ENCODE measurements at places on chromosomes 7 and 10. TPM values are rescaled to one million over a fixed set of nuclear protein-coding genes. Genes with fewer than 3 reads are reported as not detected.

Gene MAPK8
- total RNA-seq: 43.6 TPM

Gene RPEL1
- 0.17 TPM for total RNA-seq

Gene KDM7A
- 0.47 TPM for total RNA-seq

Gene GIMAP8
- total RNA-seq: not detected

Gene CHPF2
- total RNA-seq: 37.8 TPM

Gene NAT16
- 0.93 TPM for total RNA-seq

Gene TMEM184A
- 3.6 TPM for total RNA-seq

Gene POM121
- 6.7 TPM for total RNA-seq

Gene VSTM4
- total RNA-seq: 2.6 TPM

Gene SORBS1
- 2.5 TPM for total RNA-seq

Gene MYL7
- total RNA-seq: not detected

Gene HECW1
- 36.2 TPM for total RNA-seq

Gene BBS9
- 18.7 TPM for total RNA-seq

Gene SFMBT2
- total RNA-seq: 0.57 TPM

Gene NRG3
- not detected for total RNA-seq

Gene CYP26C1
- 0.02 TPM for total RNA-seq

Gene GPR26
- not detected for total RNA-seq

Gene MYH16
- total RNA-seq: 0.78 TPM

Gene SYT15B
- total RNA-seq: 0.09 TPM

Gene DOCK4
- 7.2 TPM for total RNA-seq

Gene NPY4R2
- total RNA-seq: not detected

Gene HOGA1
- 6.3 TPM for total RNA-seq

Gene PILRB
- 14.3 TPM for total RNA-seq

Gene JMJD1C
- total RNA-seq: 71.6 TPM

Gene DPP6
- not detected for total RNA-seq

Gene LRMDA
- 0.07 TPM for total RNA-seq

Gene ADRB1
- 1.1 TPM for total RNA-seq

Gene TSPAN12
- 0.81 TPM for total RNA-seq

Gene POLR2J2
- total RNA-seq: 2.8 TPM

Gene FANK1
- total RNA-seq: 4.9 TPM

Gene ANKRD22
- not detected for total RNA-seq

Gene PRKG1
- 0.22 TPM for total RNA-seq

Gene STK31
- 0.07 TPM for total RNA-seq

Gene RNF32
- not detected for total RNA-seq

Gene CCL24
- total RNA-seq: not detected

Gene SPDYE2B
- not detected for total RNA-seq

Gene NPFFR1
- total RNA-seq: not detected

Gene KCND2
- total RNA-seq: 0.53 TPM

Gene KAT6B
- total RNA-seq: 5.2 TPM

Data from A172 (cell line).